ENCODE measurements at places on chromosomes 16 and 17. TPM values are rescaled to one million over a fixed set of nuclear protein-coding genes. Genes with fewer than 3 reads are reported as not detected.

GRCh38 chr17:19398301-19399181, 11.6 kb upstream of the MFAP4 start:
- no peaks in the 10 kb centered on the region for H3K27me3 ChIP-seq
- peak; percentile 74 for DNase-seq
- H3K36me3 ChIP-seq = no peaks in the 10 kb centered on the region
- H3K4me1 ChIP-seq = peaks cover 18% of the 10 kb centered on the region

RPL19 gene
- 5,936 TPM for total RNA-seq

DNA sequence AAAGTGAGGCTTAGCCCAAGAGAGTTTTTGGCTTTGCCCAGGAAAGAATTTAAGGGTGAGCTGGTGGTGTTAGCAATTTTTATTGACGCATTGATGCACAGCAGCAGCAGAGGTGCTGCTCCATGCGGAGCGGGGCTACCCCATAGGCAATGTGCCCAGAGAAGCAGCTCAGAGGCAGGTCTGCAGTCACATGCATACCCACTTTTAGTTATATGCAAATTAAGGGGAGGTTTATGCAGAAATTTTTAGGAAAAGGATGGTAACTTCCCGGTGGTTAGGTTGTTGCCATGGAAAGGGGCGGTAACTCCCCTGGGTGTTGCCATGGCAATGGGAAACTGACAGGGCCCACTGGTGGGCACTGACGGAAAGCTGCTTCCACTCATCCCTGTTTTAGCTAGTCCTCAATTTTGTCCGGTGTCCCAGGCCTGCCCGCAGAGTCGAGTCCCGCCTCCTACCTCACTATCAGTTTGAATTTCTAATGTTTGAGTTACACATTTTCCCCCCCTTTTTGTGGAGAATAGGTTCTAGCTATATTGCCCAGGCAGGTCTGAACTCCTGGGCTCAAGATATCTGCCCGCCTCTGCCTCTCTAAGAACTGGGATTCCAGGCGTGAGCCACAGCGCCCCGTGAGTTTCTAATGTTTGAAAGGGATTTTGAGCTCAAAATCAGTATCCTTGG, 10.4 kb upstream of the GJD3 start:
- no peaks in the 10 kb centered on the region for H3K4me1 ChIP-seq
- H3K27ac ChIP-seq = no peak overlapping the region
- H3K36me3 ChIP-seq = no peaks in the 10 kb centered on the region
- H3K4me3 ChIP-seq = no peak overlapping the region
- no peaks in the 10 kb centered on the region for H3K27me3 ChIP-seq
- DNase-seq = no peak

- no peak overlapping the region for H3K4me3 ChIP-seq
- H3K36me3 ChIP-seq = no peaks in the 10 kb centered on the region
- H3K4me1 ChIP-seq = no peaks in the 10 kb centered on the region
- DNase-seq = no peak
These were observed 5.4 kb downstream of the NFATC3 start for GRCh38 chr16:68090533-68090932.

PDIA2 gene
- 0.97 TPM for total RNA-seq

EZH1 gene
- 49.1 TPM for total RNA-seq

DNA sequence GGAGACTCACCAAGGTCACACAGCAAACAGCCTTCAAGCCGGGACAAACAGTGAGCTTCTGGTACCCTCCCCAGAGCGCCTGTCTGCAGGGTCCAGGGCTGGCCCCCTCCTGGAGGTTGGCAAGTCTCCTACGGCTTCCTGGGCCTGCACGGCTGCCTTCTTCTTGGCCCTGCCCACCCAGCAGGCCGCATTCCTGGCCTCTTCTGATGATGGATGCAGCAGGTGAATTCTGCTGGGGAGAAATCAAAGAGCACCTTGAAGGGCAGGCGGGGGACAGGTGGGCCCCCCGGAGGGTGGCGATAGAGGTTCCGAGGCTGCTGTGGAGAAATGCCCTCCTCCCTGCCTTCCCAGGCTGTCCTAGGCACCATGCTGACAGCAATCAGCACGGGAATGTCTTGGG, 3.8 kb upstream of the NOS2 start:
- no peaks in the 10 kb centered on the region for H3K36me3 ChIP-seq
- DNase-seq = no peak
- H3K27me3 ChIP-seq = no peaks in the 10 kb centered on the region
- no peak overlapping the region for H3K27ac ChIP-seq

GRCh38 chr16:66289051-66289680, 77.3 kb upstream of the CDH5 start:
- no peak overlapping the region for H3K4me3 ChIP-seq
- no peak for DNase-seq
- no peaks in the 10 kb centered on the region for H3K27me3 ChIP-seq
- H3K27ac ChIP-seq = no peak overlapping the region

DNA sequence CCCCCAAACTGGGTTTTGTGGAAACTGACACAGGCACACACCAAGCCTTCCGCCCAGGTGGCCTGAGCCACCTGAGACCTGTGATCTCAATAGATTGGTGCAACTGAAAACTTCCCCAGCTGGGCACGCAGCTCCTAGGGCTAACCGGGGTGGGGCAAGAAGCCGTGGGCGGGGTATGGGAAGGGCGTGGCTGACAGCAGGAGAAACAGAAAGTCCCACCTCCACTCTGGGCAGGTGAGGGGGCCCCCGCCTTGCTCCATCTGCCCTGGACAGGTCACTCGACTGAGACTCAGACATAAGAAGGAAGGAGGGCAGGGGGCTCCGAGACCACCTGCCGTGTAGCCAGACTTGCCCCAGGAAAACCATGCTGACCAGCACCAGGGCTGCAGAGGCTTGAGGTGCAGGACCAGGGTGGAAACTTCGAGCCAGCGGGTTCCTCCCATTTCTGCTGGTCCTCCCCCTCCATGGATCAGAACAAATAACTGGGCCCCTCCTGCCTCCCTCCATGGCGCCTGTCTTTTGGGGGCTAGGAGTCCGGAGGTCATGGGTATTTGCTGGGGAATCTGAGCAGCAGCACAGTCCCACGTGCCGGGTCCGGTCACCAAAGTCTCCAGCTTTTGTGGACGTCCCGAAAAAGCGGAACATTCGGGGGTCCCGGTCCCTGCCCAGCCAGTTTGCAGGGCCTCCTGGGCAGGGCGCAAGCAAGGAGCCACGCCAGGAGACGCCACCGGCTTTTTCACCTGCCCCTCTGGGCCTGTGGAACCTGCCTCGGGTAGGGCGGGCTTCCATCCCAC, 1.3 kb downstream of the TIMP2 start:
- peak overlapping the region; percentile 99 for H3K27ac ChIP-seq
- no peaks in the 10 kb centered on the region for H3K36me3 ChIP-seq
- peak overlapping the region; percentile 63 for H3K4me3 ChIP-seq

DNA sequence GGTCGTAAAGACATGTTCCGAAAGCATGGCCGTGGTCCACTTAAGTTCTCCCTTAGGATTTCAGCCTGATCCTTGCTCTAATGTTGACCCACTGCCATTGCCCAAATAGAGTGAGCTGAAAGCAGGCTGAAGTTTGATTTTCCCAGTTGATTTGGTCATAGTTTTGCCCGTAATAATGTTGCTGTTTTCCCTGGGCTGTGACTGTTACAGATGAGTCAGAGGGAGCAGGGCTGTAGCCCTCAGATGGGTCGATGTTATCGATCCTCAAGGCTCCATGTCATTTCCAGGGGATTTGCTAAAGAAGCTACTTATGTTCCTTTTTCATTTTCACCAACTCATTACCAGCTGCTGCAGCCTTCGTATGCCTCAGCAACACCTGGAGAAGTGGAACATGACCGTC, 169.0 kb upstream of the ZFHX3 start:
- no peaks in the 10 kb centered on the region for H3K4me1 ChIP-seq
- no peaks in the 10 kb centered on the region for H3K27me3 ChIP-seq
- H3K36me3 ChIP-seq = no peaks in the 10 kb centered on the region
- no peak for DNase-seq
- no peak overlapping the region for H3K27ac ChIP-seq
- no peak overlapping the region for H3K4me3 ChIP-seq

DNA sequence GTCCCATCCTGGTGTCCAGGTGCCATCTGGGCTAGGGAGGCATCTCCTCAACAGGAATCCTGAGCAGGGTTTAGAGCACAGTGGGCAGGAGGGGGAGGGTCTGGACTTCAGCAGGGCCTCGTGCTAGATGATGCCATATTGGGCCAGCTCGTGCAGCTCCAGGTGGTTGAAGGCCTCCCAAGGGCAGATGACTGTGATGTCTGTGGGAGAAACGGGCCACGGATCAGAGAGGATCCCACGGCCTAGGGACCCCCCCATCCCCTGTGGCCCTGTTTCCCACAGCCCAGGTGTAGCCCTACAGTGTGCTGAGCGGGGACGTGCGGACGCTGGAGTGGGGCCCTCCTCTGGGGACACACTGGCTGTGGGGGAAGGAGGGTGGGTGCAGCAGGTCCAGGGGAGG, 5.4 kb downstream of the PDE6G start:
- no peak overlapping the region for H3K27ac ChIP-seq
- H3K4me1 ChIP-seq = no peaks in the 10 kb centered on the region
- H3K36me3 ChIP-seq = no peaks in the 10 kb centered on the region
- no peak overlapping the region for H3K4me3 ChIP-seq
- peaks cover 23% of the 10 kb centered on the region for H3K27me3 ChIP-seq

DNA sequence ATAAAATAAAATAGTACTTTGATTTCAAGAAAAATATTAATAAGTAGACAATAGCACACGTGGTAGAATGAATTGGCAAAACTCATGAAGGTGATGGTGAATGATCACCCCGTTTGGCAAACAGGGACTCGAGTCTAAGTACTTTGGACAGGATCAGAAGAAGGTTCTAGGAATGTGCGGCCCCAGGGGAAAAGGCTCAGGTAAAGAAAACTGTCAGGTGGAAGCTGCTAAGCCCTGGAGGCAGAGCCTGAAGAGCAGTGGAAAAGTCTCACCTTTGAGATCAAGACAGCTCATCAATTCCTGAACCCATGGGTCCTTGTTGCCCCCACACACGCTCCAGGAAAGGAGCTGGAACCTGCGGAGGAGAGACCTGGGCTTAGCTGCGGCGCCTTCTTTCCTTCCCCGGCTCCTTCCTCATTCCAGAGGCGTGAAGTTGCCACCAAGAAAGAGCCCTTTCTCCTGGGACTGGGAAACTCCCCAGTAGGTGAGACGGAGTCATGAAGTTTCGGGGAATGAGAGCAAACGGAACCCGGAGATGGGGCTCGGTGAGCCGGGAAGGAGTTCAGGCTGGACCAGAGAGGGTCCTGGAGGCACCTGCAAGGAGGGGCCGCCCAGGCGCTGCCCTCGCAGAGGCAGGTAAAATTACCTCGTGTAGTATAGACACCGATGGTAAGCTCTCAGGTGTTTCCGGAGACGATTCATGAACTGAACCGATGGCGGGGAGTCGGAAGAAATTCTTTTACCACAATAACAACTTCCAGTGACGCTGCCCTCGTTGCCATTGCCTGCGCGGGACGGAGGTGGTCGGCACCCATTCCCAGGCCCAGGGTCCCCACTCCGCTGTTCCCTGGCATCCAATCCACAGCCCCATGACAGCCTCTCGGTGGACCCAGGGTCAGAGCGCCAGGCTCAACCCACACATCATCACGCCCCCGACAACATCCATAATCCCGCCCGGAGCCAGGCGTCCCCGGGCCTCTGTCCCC, 1.2 kb upstream of the ZMYND15 start:
- H3K27me3 ChIP-seq = no peaks in the 10 kb centered on the region
- no peaks in the 10 kb centered on the region for H3K4me1 ChIP-seq
- no peaks in the 10 kb centered on the region for H3K36me3 ChIP-seq
- peak overlapping the region; percentile 55 for H3K4me3 ChIP-seq

DNA sequence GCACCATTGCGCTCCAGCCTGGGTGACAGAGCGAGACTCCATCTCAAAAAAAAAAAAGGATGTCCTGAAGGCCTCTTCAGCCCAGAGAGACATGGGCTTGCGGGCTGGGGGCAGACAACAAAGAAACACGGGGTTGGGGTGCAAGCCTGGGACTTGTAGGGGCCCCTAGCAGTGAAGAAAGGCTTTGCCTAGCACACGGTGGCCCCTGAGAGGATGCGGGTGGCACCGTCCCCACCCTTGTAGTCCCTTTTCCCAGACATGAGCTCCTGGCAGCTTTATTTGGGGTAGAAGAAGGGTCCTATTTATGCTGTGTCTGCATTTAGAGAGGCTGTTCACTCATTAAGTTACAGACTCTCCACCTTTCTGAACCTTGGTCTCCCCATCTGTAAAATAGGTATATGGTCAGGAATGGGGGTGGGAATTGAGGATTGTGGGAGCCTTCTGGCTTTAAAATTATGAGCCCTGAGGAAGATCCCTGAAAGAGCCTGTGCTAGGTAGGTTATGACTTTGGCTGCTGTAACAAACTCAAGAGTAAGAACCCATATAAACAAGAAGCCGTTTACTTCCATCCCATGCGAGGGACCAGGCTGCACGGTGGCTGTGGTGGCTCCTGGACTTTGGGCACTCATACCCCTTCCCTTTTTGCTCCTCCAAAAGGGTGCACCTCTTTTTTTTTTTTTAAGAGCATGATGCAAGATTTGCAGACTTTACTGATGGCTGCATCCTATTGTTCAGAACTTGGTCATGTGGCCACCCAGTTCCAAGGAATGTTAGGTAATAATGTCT, 20.6 kb upstream of the ADGRG1 start:
- H3K4me3 ChIP-seq = no peak overlapping the region
- H3K27me3 ChIP-seq = no peaks in the 10 kb centered on the region
- no peaks in the 10 kb centered on the region for H3K36me3 ChIP-seq
- DNase-seq = no peak

GRCh38 chr17:49252148-49252695, 21.6 kb upstream of the PHOSPHO1 start:
- H3K27ac ChIP-seq = no peak overlapping the region
- no peaks in the 10 kb centered on the region for H3K4me1 ChIP-seq
- no peaks in the 10 kb centered on the region for H3K36me3 ChIP-seq
- H3K27me3 ChIP-seq = no peaks in the 10 kb centered on the region

- DNase-seq = no peak
- no peaks in the 10 kb centered on the region for H3K27me3 ChIP-seq
- H3K4me1 ChIP-seq = no peaks in the 10 kb centered on the region
- no peak overlapping the region for H3K27ac ChIP-seq
- H3K36me3 ChIP-seq = no peaks in the 10 kb centered on the region
These were observed 139.0 kb downstream of the SNX11 start for GRCh38 chr17:48246612-48247011.

- no peak overlapping the region for H3K27ac ChIP-seq
- H3K4me3 ChIP-seq = no peak overlapping the region
- no peaks in the 10 kb centered on the region for H3K27me3 ChIP-seq
- DNase-seq = no peak
- no peaks in the 10 kb centered on the region for H3K4me1 ChIP-seq
These were observed 6.4 kb upstream of the SLFN12L start for GRCh38 chr17:35543856-35544255.

SLC6A4 gene
- total RNA-seq = not detected

CNGB1 gene
- total RNA-seq = not detected

- no peak overlapping the region for H3K4me3 ChIP-seq
- no peaks in the 10 kb centered on the region for H3K36me3 ChIP-seq
- H3K4me1 ChIP-seq = no peaks in the 10 kb centered on the region
- no peaks in the 10 kb centered on the region for H3K27me3 ChIP-seq
- peak overlapping the region; percentile 67 for H3K27ac ChIP-seq
- peak; percentile 78 for DNase-seq
These were observed 13.9 kb upstream of the KIFC3 start for GRCh38 chr16:57815987-57816745.

ZFP1 gene
- total RNA-seq = 5.9 TPM

All from uterus (tissue), 4 donors.